ENCODE measurements at places on chromosomes 1 and 21. TPM values are rescaled to one million over a fixed set of nuclear protein-coding genes. Genes with fewer than 3 reads are reported as not detected.

- DNase-seq: no peak
Observed at GRCh38 chr1:206556047-206556749, 48.9 kb downstream of the RASSF5 start.

Gene YRDC
- 21.0 TPM for total RNA-seq

DNA sequence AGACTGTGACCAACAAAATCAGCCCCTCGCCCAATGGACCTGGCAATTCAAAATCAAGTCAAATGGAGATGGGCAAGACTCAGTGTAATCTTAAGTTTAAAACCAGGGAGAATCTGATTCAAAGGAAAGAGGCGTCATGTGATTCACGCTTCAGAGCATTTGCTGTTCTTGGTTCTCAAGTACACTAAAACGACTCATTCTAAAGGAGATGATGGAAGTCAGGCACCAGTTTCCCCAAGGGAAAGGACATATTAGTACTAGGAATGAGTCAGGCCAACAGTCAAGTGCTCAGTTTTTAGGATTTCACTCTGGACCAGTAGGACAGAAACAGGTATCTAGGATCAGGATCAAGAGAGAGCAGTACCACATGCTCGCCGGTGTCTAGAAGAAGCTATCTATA is 429.6 kb downstream of the PLPP3 start:
- DNase-seq: no peak

DNA sequence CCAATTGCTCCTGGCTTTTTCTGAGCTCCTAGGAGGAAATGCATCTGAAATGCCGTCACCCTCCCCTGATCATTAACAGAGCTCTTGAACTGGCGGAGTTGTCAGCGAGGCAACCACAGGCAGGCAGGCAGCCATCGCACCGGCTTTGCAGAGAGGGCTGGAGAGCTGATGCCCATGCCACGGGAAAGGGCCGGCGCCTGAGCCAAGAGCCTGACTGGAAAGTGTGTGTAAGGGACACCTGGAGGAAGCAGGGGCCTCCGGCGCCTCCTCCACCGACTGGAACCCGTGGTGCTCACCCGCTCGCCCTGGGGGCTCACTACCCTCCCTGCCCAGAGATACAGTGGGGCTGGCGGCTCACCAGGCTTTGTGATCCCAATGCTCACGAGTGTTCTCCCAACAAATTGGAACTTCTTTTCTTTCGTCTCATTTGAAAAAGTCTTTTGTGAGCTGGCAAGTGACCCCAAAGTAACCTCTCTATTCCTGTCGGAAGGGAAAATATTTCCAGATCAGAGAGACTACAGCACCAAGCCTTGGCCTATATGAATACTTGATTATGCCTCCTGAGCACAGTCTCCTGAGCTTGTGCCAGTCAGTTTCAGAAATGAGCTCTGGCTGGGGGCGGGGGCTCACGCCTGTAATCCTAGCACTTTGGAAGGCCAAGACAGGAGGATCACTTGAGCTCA is 97.7 kb upstream of the SLC25A33 start:
- peak; percentile 89 for DNase-seq

DNA sequence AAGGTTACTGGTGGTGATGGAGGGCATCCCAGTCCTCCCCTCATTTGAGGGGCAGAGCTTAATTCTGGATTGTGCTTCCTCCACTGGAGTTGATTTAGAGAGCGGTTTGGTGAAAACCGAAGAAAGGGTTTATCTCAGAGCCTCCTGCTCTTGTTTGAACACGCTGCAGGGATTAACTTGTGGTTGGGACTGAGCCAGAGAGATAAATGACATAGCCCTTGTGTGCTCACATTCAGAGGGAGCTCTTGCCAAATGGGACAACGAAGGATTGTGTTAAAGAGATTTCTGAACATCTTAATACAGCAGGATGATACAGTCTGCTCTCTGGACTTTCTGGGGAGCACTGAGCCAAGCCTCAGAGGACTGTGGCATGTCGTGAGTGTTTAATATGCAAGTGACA is 308.2 kb downstream of the DISC1 start:
- no peak for DNase-seq

Gene GBP7
- not detected for total RNA-seq

- no peak for DNase-seq
Observed at GRCh38 chr1:218967836-218968235, 205.8 kb upstream of the LYPLAL1 start.

DNA sequence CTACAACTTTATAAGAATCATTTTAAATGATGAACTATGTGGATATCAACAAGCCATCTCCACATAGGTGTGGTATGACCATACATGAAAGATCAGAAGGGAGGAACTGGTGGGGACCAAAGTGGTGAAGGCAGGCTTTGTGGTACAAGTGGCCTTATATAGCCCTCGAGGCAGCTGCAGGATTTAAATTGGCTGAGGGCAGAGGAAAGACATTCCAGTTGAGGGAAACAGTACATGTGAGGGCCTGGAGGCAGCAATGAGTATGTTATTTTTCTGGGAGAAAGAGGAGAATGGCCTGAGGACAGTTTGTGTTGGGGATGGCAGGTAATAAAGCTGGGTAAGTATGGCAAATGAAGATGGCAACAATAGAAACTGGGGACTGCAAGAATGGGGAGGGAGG is 17.1 kb downstream of the OSCP1 start:
- peak; percentile 21 for DNase-seq

- DNase-seq: no peak
Observed at GRCh38 chr1:91729621-91730358, 156.2 kb downstream of the TGFBR3 start.

DNA sequence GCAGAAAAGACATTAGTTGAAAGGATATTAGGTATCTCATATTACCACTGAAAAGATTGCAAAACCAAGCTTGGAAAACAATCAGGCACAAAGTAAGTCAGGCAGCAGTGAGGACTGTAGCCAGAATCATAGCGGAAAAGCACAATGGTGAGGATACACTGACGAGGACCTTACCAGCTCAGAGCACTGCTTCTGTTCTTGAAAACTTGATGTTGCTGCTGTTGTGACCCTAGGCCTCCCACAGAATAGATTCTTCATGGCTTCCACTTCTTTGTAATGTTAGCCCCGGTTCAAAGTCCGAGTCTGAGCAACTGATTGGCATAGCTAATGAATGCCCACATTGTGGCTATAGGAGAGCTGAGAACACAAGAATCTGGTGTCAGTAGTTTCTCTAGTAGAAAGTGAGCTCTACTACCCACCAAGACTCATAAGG is 45.2 kb upstream of the LRRC8C start:
- no peak for DNase-seq

Gene TNNI3K
- total RNA-seq: not detected

Gene NBPF4
- not detected for total RNA-seq

DNA sequence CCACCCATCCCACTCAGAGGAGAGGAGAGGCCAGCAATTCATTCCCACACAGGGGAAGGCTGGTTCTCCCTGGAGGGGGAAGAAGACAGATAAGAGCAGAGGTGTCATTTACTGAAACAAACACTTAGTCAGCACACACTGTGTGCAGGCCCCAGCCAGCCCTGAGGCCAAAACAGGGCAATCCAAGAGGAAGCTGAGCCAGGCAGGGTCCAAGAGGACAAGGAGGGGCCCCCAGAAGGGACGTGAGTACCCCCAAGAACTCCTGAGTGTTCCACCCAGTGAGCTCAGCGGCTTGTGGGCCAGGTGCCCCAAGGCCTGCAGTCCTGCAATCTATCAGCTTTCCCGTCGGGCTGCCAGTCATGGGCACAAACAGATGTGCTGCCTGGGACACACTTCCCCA is 15.8 kb downstream of the ADGRB2 start:
- DNase-seq: no peak

- no peak for DNase-seq
Observed at GRCh38 chr1:30268923-30269666, 454.3 kb downstream of the MATN1 start.

- no peak for DNase-seq
Observed at GRCh38 chr1:178283409-178283808, 189.5 kb downstream of the RASAL2 start.

DNA sequence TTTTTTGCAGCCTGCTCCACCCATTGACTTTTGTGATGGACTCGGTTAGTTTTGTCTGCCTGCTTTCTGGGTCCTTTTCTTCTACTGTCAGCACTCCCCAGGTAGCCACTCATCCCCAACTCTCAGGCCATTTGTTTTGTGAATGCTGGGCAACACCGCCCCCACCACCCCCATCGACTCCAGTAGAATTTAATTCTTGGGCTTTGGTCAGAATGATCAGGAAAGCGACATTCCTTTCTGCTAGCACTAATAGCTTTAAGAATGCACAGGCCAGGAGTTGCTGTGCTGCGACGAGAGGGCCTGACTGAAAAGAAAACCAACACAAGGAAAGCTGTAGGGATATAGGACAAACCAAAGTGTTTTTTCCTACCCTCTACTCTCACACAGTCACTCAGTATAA is 144.4 kb downstream of the CDC7 start:
- no peak for DNase-seq

Gene GJA5
- under 0.01 TPM for total RNA-seq

Gene PCP4
- total RNA-seq: not detected

All from dermis blood vessel endothelial cell (primary cell).